ENCODE measurements at places on chromosomes 4 and X.

DNA sequence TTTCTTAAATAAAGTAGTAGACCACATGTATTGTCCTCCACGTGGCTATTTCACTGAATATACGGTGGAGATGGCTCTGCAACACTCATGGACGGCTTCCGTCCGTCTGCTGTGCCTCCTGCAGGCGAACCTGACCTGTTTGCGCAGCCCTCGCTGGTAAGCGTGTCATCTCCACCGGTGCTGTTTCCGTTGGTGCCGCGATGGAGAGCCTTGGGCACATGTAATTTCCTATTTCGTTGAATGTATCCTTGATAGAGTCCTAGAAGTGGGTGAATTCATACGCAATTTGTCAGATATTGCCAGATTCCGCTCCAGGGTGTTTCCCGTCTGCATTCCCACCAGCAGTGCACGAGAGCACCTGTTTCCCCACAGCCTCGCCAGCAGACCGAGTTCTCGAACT lies 48.5 kb downstream of the HTT-AS start:
- DNase-seq = no peak

DNA sequence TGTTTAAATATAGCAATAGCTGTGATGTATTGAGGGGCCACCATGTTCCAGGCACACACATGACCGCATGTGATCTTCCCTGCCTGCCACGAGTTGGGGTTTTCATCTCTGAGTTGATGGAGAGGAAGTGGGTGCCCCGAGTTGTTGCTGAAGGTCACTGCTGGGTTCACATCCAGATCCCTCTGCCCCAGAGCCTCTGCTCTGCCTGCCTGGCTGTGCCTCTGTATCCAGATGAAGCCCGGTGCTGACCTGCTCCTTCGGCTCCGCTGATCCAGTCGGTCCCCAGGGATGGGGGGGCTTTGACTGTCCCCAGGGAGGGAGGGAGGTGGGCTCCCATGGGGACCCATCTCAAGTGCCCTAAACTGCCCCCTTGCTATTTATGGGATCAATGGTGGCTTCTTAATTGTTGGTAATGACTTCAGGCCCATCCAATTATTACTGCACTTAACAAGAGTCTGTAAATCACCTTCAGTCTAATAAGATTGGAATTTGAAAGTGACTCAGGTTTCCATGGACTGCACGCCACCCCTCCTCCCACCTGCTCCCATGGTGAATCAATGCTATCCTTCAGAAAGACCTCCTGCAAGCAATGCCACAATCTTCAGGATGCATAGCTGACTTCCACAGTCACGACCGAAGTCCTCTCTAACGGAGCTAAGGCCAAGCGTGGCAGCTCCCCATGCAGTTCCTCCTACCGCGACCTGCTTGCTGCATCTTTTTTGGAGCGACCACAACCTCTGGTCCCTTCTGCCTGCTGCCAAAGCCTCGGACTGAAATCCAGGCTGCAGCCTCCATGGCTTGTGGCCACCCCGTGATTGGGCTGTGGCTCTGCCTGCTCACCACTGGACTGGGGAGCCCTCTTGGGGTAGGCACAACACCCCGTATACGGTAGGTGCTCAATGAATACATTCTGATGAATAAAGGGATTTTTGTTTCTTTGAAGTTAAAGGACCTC lies 73.1 kb downstream of the CPZ start:
- no peak for DNase-seq

DNA sequence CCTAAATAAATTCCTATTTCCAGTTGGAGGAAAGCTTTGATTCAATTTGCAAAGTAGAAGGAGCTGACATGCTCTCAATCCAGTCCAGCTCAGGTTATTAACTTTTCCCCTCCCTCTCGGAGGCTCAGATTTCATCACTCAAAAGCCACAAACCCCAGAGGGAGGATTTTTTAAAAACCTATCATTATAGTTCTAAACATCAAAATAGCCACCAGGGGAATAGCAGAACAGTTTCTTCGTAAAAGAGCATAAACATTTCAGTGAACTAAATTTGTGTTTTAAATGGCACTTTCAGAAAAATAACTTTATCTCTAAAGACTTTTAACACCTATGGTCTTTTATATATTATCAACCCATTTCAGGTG lies 8.8 kb downstream of the GPRIN3 start:
- no peak for DNase-seq

DNA sequence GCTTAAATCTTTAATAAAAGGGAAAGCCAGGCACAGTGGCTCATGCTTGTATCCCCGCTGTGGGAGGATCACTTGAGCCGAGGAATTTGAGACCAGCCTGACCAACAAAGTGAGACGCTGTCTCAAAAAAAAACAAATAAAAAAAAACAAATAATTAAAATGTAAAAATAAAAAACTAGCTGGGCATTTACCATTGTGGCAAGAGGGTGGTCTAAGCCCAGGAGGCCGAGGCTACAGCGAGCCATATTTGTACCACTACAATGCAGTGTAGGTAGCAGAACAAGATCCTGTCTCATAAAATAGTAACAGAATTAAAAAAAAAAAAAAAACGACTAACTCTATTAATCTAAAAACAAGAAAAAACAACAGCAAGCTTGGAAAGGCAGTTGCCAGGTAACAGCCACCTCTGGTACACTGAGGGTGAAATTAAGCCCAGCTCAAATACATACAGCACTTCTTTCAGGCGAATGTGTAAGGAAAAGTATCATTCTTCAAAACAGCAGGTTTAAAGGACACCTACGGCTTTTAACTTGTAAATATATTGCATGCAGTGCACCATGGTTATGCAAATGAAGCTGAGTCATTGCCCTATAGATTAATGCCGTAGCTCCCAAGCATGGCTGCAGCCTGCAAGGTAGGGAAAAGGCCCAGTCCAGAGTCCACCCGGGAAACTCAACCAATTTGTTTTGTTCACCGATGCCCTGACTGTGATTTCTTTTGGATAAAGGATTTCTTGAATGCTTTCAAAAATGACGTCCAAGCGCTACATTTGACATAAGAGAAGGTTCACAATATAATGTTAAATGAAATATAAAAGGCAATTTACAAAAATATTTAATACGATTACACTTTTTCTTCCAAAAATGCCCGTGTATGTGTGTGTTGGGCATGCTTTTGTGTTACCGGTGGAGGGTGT lies 14.5 kb upstream of the TXLNG start:
- DNase-seq = no peak

DNA sequence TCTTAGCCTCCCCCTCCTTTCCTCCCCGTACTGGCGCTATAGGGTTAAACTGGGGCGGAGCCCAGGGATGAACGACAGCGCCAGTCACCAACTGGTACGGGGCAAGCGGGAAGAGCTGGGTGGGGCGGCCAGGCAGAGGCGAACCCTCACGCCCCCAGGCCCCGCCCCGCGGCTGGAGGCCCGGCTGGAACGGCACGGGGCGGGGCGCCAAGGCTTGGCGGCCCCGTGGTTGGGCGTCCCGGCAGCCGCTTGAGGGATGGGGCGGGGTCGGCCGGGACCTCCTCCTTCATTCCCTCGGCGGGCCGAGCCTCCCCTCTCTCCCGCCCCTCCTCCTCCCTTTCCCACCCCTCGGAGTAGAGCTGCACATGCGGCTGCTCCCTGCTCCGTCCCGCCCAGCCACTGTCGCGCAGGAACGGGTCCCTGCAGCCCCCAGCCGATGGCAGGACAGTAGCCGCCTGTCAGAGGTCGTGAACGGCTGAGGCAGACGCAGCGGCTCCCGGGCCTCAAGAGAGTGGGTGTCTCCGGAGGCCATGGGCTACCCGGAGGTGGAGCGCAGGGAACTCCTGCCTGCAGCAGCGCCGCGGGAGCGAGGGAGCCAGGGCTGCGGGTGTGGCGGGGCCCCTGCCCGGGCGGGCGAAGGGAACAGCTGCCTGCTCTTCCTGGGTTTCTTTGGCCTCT lies at the start of gene EDA:
TSS of gene EDA (plus strand) at position 335 of the 678 bp plus-strand sequence.
- DNase-seq = peak; percentile 66

GRCh38 chr4:3205995-3206394 lies 43.0 kb upstream of the MSANTD1 start:
- no peak for DNase-seq

DNA sequence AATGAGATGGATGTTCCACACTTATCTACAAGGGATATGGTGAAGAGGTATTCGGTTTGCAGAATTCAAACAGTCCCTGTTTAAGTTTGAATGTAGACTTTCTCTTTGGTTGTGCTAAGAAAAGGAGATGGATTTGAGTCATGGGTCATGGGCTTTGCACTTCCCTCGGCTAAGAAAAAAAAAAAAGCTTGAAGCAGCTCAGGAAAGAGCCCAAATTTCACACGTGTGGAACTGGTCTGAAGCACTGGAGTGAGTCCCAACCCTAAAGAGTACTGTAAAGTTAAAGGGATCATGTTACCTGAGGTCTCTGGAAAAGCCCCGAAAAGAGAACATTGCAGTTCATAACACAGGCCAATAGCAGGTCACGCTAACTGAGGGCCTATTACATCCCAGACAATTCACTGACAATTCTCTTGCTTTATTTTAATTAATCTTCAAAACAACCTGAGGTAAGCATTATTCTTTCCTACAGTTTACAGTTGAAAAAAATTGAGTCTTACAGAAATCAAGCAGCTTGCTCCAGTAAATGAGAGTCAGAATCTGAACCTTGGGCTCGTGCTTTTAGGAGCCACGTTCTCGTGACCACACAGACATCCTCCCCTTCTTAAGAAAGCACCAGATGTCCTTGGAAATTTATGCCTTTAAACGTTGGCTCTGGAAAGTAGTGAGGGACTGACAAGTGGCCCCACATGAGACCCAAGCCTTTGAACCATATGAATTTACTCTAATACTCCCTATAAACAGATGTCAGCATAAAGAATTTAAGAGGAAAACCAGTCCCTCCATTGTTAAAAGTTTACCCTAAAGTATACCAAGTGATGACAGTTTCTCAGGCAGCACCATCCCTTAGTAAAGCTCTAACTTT lies 89.3 kb downstream of the MAD2L1 start:
- no peak for DNase-seq

- no peak for DNase-seq
These were observed 138.3 kb downstream of the PDE5A start for GRCh38 chr4:119490335-119490734.
